ENCODE measurements at places on chromosomes 3 and 15.
A peak's percentile ranks its signal among the peaks of the same experiment; 100 is the strongest.

- no peak for DNase-seq
Observed at GRCh38 chr3:144760831-144761230, 789.2 kb downstream of the DIPK2A start.

- DNase-seq, result no peak
Observed at GRCh38 chr15:40984406-40984805, 31.1 kb downstream of the CHAC1 start.

- DNase-seq, result no peak
Observed at GRCh38 chr3:184662187-184662586, 49.7 kb downstream of the MAGEF1 start.

- DNase-seq, result no peak
Observed at GRCh38 chr3:128504533-128504915, 11.5 kb upstream of the GATA2 start.

DNA sequence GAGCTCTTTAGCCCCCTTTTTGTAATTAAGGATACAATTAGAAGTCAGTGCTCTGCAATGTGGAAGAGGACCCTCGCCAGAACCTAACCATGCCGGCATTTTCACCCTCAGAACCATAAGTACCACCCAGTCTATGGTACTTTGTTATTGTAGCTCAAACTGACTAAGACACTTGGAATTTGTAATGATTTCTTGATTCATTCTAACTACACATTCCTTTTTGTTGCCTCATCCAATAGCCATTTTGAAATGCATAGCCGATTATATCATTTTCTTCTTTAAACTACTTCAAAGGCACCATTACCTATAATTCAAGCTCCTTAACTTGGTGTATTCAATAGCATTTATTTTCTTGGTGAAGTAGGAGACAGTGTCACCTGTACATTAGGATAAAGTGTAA lies 61.4 kb downstream of the GLB1 start:
- no peak for DNase-seq

- no peak for DNase-seq
Observed at GRCh38 chr3:24522146-24522579, 27.5 kb upstream of the THRB start.

DNA sequence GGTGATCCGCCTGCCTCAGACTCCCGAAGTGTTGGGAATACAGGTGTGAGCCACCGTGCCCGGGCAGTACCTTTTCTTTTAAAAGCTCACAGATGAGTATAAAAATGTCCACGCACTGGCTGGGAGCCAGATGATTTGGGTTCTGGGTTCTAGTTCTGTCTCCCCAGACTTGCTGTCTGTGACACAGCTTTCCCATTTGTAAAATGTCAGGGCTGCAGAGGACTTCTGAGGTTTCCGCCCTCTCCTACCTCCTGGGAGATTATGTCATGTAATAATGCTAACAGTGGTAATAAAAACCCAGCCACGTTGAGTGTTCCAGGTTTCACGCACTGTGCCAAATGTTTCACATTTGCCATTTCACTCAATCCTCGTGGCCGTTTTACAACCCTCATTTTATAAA lies 1.3 kb upstream of the PPP4R2 start:
- peak; percentile 39 for DNase-seq

- DNase-seq, result no peak
Observed at GRCh38 chr3:58109752-58110151, 101.0 kb downstream of the DNASE1L3 start.

DNA sequence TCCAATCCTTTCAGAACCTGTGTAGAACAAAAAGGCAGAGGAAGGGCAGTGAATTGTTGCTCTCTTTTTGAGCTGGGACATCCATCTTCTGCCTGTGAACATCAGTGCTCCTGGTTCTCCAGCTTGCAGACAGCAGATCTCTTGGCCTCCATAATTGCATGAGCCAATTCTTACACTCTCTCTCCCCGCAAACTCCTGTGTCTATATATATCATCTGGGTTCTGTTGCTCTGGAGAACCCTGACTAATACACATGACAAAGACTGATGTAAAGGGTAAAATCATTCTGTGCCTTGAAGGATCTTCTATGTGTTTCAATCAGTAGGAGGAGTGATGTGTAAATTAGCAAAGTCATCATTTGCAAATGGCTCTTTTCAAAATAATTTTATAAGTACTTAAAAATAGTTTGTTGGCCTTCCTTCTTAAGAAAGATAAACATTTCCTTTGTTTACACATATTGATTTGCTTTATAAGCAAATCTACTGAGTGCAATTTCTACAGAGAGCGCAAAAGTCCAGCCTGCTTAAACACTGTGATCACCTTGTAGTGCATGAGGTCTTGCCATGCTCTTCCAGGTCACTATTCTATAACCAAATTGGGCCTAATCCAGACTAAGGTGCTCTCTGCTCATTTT lies 154.9 kb upstream of the ANKRD28 start:
- no peak for DNase-seq

DNA sequence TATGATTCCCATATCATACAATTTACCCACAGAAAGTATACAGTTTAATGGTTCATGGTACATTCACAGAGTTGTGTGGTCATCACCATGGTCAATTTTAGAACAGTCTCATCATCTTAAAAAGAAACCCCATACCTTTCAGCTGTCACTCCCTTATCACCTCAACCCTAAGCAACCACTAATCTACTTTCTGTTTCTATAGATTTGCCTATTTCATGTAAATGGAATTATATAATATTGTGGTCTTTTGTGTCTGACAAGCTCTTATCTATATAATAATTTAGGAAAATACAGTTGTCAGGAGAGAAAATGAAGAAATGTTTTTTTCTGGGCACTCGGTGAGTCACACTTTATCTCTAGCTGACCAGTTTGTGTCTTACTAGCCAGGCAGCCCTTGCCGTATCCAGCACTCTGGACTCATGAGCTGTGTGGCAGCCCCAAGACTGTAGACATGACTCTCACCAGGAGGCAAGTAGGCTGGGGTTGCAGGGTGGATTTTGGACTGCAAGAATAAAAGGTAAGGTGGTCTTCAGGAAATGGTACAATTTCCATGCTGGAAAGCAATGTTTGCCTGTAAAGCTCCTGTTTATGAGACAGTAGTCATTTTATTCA lies 234.6 kb downstream of the THRB start:
- no peak for DNase-seq

- no peak for DNase-seq
Observed at GRCh38 chr3:151301787-151302186, 14.8 kb downstream of the GPR87 start.

DNA sequence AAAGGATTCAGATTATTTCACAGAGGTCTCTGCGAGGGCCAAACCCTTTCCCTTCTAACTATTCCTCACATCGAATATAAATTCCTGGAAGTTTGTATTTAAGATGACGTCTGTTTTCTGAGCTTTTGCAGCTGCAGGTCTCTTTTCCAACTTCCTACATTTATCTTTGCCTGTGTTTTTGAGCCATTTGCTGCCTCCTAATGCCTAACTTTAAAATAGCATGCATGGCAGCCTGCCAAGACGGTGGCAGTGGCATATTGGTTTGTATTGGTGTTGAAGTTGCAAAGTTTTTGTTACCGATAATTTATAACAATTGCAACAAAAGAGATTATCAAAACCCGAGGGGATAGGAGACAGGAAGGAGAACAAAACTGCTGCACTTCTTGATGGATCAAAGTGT lies 187.1 kb upstream of the DNAJC19 start:
- peak; percentile 50 for DNase-seq

GRCh38 chr3:156307704-156308103 lies 187.3 kb downstream of the KCNAB1 start:
- peak; percentile 34 for DNase-seq

DNA sequence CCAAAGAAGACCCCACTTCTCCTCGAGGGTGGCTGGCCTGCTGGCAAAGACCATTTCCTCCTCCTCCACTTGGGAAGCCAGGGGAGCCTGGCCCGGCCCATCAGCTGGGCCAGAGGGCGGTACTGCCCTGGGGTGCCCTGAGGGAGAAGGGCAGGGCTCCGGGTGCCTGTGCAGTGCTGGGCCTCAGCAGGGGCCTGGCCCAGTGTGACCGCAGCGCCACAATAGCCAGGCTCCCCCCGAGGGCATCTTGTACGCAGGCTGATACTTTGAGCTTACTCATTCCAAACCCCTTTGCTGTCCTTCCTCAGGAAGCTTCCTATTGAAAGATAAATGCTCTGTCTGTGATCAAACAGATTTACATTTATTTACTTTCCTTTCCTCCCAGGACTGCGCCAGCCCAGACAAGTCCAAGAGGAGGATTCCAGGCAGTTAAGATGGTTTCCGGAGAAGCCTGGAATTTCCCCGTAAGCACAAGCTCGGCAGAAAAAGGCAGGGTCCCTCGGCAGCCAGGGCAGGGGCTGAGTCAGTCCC lies 240.1 kb downstream of the XXYLT1 start:
- DNase-seq, result no peak

DNA sequence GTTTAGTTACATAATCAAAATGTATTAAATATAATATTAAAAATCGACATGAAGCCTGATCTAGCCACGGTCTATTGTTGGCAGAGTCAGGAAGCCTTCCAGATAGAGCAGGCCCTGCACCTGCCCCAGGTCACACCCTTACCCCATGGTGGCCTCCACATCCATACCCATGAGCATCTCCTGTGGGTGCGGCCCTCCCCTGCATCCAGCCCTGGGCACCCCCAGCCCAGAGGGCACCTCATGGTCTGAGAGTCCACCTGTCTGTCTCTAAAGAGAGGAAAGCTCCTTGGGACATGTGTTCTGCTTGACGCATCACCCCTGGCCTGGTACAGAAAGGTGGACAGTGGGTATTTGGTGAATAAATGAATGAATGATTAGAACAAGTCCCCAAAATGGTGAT lies 37.2 kb upstream of the CSPG4 start:
- DNase-seq, result no peak

DNA sequence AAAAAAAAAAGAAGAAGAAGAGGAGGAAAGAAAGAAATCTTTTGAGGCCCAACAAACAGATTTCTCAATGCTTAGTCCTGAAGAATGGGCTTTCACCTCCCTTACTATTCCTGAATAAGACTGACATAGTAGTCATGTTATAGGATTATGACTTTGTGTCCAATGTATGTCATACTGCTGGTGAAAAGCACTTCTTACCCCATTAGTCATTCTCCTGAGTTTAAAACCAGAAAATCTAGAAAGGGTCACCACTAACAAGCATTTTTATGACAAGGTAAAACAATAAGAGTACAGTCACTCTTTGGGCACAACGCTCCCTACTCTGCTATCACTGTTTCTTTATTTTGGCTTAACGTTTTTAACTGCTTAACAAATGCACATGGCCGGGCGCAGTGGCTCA lies 88.2 kb downstream of the IGSF11 start:
- DNase-seq, result no peak

DNA sequence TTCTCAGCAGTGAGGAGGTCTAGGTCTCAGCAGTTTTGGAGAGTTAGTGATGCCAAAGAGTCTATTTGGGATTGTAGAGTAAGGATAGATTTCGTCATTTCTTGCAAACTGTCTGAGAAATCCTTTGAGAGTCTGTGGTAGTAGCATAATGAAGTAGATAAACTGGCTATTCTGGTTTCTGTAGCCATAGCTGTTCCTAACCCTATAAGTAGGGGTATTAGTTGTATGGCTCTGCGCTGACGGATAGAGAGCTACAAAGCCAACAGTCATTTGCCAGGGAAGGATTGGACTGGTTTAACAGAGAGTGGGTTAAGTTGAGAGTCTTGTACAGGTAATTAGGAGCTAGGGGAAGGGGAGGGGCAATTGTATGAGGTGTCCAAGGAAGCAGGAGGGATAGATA lies 50.6 kb downstream of the KLHDC8B start:
- DNase-seq, result no peak

DNA sequence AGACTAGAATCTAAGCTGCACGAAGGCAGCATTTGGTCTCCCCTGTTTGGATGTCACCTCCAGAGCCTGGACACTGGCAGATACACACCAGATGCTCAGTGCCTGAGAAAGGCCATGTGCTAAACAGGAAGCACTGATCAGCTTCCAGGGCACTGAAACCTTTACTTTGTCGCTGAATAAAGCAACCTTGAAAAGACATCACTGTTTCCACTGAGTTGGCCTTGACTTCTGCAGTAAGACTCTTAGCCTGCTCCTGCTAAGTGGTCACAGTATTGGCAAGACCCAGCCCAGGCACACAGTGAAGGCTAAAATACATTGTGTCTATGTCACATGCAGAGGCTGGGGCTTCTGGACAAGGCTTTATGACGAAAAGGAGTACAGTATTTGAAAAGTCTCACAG lies 104.3 kb upstream of the ICE2 start:
- DNase-seq, result no peak

DNA sequence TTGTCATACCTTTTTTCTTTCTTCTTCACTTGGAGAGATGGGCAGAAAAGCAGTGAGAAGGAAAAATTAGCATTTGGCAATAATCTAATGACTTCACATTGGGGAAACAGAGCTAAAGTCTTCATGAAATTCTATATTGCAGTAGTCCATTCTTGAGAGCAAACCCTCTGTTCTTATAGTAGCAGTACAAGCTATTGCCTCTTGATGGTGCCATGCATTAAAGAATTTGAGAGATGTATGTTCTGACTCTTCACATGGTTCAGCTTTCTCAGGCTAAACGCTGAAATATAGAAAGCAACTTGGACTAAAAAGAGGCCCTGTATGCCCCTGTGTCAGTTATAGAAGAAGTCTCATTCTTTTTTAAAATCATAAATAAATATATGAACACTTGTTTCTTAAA lies 36.0 kb downstream of the PHLDB2 start:
- DNase-seq, result no peak

GRCh38 chr3:196778755-196779154 lies 39.1 kb downstream of the PAK2 start:
- DNase-seq, result no peak

GRCh38 chr15:58433597-58434333 lies 2.0 kb downstream of the LIPC start:
- DNase-seq, result no peak

GRCh38 chr3:184332370-184333090 lies 4.9 kb upstream of the FAM131A start:
- DNase-seq, result no peak

- no peak for DNase-seq
Observed at GRCh38 chr15:38631119-38632075, 66.8 kb upstream of the RASGRP1 start.

- no peak for DNase-seq
Observed at GRCh38 chr3:32180141-32180784, 58.2 kb upstream of the CMTM8 start.

- peak; percentile 76 for DNase-seq
Observed at GRCh38 chr3:46935168-46935858, 41.2 kb downstream of the CCDC12 start.

DNA sequence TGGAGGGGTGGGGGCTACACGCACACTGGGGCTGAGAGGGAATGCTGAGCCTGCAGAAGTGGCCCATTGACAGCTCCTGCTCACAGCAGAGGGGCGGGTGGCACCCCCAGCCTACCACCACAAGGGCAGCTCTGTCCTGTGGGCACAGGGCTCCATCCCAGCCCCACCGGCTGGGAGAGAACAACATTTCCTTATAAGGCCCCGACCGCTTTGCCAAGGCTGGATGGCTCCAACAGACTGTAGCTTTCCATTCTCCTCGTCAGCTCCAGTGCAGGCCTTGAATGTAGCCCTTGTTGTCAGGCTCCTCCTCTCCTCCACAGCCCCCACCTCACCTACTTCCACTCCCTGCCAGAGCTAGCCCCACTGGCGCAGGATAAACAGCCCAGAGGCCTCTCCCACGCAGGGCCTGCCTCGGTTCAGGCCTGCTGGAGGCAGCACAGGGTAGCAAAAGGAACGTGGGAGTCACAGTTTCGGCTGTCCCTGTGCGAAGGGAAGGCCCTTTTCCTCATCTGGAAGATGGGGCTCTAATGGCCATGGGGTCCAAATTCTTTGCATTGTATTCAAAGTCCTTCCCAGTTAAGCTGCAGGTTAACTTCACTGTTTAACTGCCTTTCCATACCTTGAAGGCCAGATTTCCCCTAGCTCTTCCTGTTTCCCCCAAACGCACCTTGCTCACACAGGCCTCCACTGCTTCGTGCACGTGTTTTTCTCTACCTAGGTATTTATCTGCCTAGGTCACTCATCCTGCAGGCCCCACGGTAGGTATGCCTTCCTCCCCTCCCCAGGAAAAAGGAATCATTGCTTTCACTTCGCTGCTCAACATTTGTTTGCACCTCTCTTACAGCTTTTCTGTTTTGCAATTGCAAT lies 101.6 kb upstream of the LPP start:
- DNase-seq, result peak; percentile 90
